Stimulated activated CD8-positive, alpha-beta memory T cell treated with anti-CD3 and anti-CD28 coated beads, Interleukin-4, amount 100 ng/mL, for 24 hours (primary cell): ENCODE measurements at places on chromosomes 3 and 15.

GRCh38 chr15:47661661-47662180 is 55.6 kb upstream of the SEMA6D start:
- DNase-seq = no peak

DNA sequence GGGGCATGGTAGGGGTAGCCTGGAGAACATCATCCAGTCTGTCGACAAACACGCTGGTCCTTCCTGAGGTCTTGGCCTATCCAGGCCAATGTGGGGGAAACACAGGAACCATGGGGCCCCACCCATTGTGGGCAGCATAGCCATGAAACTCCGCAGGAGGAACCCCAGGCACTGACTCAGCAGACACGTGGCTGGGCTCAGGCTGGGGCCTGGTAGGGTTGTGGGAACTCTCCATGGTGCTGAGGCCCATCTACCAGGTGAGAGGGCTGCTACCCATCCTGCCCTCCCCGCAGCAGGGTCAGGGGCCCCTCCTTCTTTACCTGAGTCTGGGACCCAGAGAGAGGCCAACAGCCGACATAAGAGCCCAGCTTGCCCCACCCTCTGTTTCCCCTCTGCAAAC is 22.6 kb upstream of the CACNA2D2 start:
- peak; percentile 60 for DNase-seq

- no peak for DNase-seq
Measured at GRCh38 chr15:59437142-59437816, 707 bp upstream of the FAM81A start.

DNA sequence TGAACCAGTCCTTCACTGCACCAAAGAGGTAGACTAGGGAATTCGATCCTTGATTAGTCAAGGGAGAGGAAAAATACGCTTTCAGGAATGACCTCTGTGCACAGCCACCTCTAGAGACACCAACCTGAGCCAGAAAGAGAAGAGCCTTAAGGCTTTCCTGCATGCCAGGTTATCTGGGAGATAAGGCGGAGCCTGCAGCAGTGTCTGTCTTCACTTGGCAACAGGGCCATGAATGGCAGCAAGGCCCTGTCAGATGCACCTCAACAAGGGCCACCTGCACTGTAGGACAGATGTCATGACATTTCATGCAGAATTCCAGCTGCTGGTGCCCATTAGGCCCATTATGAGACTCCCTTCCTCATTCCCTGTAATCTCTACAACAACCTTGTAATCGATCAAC is 88.1 kb downstream of the MEX3B start:
- no peak for DNase-seq

DNA sequence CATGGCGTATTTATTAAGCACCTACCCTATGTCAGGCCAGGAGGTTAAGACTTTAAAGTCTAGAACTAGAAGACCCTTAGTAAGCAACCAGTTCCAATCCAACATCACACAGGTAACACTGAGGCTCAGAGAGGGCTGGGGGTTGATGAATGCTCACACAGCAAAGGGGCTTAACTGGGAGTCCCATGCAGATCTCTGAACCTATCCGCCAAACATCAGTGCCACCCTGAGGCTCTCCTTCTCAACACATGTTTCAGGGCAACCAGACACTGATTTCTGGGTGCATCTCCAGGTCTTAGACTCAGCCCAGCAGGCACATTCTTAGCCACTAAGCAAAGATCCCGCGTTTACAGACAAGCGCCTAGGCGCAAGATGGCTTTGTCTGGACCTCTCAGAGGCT is 92.0 kb upstream of the SLC6A11 start:
- DNase-seq = no peak

- no peak for DNase-seq
Measured at GRCh38 chr15:86044981-86045380, 34.7 kb upstream of the AGBL1 start.

DNA sequence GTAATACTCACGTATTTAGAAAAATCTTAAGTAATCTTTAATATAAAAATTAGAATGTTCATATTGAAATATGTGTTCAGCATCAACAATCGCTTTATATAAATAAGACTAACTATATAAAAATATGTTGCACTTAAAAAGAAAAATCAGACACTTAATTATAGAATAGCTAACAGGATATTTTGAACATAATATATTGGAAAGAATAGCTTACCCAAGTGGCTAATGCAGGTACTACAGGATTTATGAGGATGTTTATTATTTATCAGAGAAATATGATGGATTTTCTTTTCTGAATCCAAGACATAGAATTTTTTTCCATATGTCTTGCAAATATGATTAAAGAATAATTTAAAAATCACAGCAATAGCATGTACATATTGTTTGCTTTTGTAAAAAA is 567.9 kb upstream of the GBE1 start:
- no peak for DNase-seq

- DNase-seq = no peak
Measured at GRCh38 chr3:48222616-48223513, at the start of gene CAMP. TSS of gene CAMP (plus strand) at chr3:48223495. CDS start at chr3:48223512, 17 bp downstream.

DNA sequence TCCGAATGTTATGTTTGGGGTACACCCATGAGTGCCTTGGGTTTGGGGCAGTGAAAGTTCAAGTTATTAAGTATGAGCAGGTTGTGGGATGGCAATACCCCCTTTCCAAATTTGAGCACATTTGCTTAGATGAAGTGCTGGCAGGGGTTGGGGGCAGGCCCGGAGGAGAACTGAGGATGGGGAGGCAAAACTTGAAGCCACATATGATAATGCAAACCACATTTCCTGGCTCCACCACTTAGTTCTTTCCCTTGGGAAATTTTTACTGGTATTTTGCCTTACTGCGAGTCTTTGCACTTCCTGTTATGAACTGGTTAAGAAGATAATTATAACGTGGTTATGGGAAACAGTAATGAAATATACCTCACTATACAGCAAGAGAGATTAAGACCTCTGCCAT is 336.0 kb upstream of the ONECUT1 start:
- no peak for DNase-seq

GRCh38 chr15:40103864-40104271 is 4.8 kb downstream of the BMF start:
- no peak for DNase-seq
